Stimulated activated CD4-positive, alpha-beta T cell treated with anti-CD3 and anti-CD28 coated beads, Interleukin-1b, Interleukin-23, amount 100 ng/mL, for 1 hour (primary cell): ENCODE measurements at places on chromosomes 2 and 18.

- no peak for DNase-seq
Measured at GRCh38 chr2:71995067-71995665, 152.5 kb downstream of the CYP26B1 start.

DNA sequence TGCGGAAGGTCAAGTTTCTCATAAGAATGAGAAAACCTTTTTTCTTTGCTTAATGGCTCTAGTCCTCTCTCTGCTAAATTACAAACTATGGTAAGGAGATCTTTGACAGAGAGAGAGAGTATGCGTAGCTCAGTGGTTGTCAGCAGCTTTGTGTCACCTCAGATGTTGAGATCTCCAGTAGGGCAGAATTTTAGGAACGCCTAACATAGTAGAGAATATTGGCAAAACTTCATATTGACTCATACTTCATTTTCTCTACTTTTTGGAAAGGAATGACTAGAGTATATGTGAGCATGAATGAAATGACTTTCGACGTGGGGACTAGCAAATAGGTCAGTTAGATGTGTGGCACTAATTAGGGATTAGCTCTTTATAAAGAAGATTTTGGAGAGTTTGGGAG is 64.0 kb downstream of the WDR7 start:
- DNase-seq: no peak

- no peak for DNase-seq
Measured at GRCh38 chr18:79706658-79707057, 27.1 kb downstream of the CTDP1 start.

- no peak for DNase-seq
Measured at GRCh38 chr2:42752816-42753813, 10.8 kb downstream of the OXER1 start.

DNA sequence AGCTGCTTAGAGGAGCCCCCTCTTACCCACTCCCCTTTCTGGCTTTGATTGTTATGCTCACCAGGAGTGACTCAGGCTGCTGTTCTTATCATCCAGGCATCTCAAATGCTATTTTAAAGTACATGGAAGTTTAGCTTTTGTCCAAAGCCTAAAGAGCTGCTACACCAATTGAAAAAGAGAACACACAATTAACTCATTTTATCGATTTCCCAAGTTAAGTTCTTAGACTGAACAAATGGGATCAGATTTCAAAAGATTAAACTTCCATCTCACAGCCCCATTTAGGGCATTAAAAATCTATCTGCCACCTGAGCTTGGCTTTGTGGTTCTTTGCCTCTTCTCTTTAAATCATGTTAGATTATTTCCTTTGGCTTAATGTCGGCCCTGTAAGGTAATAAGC is 81.2 kb downstream of the MYO5B start:
- no peak for DNase-seq

- DNase-seq: no peak
Measured at GRCh38 chr18:51077217-51077616, 47.2 kb downstream of the SMAD4 start.

DNA sequence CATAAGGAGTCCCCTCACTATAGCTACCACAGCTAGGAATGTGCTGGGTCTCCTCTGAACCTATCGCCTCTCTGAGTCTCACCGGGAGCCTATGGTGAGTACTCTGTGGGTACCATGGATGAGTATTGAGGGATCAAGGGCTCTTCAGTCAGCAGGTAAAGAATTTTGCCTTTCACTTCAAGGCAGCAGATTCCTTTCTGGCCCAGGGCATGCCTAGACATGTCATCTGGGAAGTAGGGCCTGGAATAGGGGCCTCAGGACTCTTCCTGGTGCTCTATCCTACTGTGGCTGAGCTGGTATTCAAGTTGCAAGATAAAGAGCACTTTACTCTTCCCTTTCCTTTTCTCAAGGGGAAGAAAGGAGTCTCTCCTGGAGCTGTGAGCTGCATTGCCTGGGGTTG is 85.6 kb upstream of the LHCGR start:
- DNase-seq: no peak

DNA sequence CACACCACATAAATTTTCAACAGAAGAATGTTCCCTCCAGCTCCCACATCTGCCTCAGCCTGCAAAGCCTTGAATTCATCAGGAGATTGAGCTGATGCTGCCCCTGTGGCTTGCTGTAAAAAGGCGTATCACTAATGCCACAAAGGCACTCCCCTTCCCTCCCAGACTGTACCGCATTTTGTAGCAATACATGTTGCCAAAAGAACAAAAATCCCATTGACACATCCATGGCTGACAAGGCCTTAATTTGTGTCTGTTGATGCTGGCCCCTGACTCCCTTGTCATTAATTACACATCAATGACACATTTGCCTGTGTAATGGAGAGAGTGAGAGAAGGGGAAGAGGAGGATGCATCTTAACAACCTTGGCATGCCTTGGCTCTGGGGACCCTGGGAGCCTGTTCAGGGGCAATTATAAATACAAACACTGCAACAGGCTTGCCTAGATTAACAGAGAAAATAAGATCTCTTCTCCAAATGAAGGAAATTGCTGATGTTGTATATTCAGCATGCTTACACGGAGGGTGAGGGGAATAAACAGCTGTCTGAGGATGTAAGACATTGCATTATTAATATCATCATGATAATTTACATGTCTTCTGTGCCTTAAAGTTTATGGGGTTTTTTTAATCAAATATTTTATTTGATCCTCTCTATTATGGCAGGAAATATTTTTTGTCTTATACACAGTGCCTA is 264.0 kb downstream of the SUCLG1 start:
- DNase-seq: no peak

DNA sequence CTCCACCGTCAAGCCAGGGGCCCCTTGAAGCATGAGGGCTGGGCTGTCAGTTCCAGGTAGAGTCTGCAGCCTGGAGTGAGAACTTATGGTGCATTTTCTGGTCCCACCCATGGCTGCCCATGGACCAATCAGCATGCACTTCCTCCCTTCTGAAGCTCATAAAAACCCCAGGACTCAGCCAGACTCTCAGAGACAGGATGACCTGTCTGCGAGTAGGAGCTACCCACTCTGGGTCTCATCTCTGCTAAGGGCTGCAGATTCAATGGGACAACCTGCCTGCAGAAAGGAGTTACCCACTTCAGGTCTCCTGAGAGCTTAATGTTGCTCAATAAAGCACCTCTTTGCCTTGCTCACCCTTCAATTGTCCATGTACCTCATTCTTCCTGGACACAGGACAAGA is 9.4 kb upstream of the DUSP19 start:
- DNase-seq: no peak

- DNase-seq: no peak
Measured at GRCh38 chr2:31335921-31336585, 78.5 kb downstream of the XDH start.

GRCh38 chr2:172083628-172084394 is 1.5 kb upstream of the DLX1 start:
- DNase-seq: no peak

DNA sequence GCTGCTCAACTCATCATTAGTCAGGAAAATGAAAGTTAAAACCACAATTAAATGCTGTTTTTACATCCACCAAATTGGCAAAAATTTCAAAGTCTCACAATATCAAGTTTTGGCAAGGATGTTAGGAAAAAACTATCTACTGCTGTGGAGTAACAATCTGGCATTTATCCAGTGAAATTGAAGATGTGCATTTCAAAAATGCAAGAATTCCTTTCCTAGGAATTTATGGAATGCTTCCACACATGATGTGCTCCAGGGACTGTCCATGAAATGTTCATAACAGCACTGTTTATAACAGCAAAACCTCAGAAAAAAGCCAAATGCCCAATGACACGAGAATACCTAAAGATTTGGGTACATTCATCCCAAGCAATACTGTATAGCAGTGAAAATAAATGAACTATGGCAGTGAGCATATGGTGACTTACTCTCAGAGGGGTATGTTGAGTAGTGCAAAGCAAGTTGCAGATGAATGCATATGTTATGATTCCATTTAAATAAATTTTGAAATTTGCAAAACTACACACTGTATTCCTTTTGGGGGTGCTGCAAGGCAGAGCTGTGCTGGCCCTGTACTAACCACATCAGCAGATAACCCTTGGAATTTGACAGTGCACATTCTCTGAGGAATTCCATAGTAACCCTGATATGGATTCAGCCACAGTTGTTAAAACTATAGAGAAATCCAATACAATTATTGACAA is 41.3 kb upstream of the GYPC start:
- DNase-seq: no peak

DNA sequence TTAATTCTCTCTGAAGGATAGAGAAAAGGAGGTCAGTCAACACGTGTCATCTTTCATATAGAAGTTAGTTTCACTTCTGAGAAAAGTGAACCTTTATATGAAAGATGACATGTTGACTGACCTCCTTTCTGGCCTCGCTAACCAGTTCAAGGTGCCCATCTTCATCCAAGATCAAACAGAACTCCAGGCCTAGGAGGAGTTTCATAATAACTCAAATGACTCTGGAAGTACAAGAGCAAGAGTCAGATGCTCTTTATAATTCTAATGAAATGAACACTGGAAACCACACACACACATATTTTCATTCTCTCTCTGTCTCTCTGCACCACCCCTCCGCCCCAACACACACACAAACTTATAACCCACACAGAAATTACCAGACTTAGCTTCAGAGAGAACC is 16.3 kb downstream of the ANKRD44 start:
- DNase-seq: no peak

DNA sequence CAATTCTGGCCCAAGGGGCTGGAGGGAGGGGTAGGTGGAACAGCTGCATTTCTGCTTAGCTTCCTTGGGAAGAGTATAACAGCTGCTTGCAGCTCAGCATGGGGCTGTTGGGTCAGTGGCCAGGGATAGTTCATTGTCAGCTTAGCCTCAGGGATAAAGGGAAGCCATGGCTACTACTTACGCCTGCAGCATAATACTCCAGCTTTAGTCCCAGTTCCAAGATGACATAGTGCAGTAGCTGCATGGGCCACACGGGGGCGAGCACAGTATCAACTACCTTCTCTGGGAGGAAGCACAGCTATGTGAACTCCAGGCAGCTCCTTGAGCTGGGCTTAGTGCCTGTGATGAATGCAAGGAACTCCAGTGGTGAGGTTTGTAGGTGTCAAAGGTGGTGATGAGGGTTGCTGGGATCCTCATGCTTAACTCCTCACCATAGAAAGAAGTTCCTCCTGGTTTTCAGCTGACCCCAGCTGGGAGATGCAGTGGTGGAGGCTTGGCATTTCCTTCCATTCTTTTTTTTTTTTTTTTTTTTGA is 35.4 kb upstream of the RHOB start:
- DNase-seq: peak; percentile 59

DNA sequence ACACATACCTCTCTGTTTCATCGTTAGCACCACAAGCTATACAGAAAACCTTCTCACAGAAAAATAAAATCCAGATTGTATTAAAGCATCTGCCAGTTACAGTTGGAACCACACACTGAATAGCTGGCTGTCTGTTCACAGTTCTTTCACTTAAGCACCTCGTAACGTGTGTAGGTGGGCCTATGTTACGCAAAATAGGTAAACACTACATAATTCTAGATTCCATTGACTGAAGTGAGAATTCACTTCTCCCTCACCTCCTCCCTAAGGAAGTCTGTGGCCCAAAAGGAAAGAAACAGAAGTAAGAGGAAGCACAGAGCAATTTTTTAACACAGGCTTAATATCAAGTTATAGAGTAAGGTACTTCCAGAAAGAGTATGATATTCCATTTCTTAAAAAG is 24.9 kb downstream of the PELI1 start:
- no peak for DNase-seq

GRCh38 chr18:11407940-11408339 is 201.5 kb upstream of the SLC35G4 start:
- no peak for DNase-seq

DNA sequence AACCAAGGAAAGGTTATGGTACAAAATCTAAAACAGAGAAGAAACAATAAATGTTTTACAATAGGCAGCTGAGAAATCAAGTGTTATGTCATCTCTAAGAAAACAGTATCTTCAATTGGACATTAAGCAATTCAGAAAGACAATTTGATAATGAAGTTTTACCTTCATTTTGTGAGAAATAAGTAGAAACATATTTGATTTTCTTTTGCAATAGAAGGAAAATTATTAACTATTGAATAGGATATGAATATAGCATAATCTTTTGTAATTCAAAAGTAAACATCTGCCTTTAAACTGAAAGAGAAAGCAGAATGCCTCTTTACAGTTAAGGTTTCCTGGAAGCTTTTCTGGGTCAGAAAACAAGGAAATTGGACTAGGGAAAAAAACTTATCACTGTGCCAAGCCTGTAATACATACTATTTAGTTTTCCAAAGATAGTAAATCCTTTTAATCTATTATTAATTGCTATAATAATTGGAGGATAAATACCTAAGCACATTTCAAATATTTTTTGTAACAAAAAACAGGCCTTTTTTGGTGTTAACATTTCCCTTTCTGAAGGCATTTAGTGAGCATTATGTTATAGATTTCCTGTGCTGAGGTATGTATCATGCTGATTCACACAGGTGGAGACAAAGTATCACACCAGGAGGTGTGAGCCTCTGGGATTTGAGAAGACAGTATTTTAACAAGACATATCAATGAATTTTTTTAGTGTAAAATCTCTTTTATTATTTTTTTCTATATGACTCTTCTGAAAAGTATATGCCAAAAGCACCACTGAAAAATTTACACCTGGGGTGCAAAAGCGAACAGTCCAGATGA is 947.0 kb upstream of the CDH2 start:
- DNase-seq: no peak

- DNase-seq: no peak
Measured at GRCh38 chr2:17626986-17627385, 86.5 kb downstream of the VSNL1 start.

- no peak for DNase-seq
Measured at GRCh38 chr2:137316075-137316474, 550.7 kb downstream of the THSD7B start.

DNA sequence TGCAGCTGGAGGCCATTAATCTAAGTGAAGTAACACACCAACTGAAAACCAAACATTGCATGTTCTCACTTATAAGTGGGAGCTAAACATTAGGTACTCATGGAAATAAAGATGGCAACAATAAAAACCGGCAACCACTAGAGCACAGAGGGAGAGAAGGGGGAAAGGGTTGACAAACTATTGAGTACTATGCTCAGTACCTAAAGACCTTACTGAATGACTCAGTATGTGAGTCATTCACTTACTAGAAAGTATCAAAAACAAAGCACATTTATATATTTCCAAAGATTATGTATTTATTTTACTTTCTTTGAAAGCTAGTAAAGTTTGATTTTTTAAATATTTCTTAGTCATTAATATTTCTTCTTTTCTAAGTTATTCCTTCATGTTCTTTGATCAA is 48.9 kb downstream of the ZNF385B start:
- no peak for DNase-seq
